ENCODE measurements at places on chromosomes 4 and X.

- no peak for DNase-seq
Observed at GRCh38 chrX:617891-618290, 12.7 kb upstream of the SHOX start.

DNA sequence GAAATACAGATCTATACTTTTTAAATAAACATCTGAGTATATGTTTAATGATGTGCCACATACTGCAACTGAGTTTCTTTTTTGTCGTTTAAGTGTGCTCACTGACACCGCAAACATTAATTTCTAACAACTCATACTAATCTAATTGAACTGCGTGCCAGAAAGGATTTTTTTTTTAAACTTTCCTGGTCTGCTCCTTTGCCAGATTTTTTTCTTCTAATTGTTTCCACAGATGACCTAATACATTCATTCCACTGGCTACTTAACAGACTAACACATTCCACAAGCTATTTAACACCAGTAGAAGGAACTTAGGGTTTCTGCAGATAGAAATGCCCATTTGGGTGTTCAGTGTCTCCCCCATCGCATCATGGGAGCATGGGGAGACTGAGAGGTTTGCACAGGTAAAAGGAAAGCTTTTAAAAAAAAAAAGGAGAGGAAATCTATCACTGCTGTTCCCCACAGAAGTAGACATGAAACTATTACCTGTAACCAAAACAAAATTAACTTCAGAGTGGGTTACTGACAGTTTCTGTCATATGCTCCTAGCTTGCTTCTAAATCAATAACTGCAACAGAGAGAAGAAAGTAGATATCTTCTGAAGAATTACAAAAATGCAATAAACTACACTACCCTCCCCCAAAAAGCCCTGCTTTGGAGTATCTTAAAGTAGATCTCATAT is 31.6 kb downstream of the SH3KBP1 start:
- DNase-seq = no peak

- no peak for DNase-seq
Observed at GRCh38 chrX:75673468-75673867, 111.6 kb downstream of the MAGEE2 start.

GRCh38 chr4:113468165-113469022 is 293.1 kb downstream of the CAMK2D start:
- DNase-seq = no peak

DNA sequence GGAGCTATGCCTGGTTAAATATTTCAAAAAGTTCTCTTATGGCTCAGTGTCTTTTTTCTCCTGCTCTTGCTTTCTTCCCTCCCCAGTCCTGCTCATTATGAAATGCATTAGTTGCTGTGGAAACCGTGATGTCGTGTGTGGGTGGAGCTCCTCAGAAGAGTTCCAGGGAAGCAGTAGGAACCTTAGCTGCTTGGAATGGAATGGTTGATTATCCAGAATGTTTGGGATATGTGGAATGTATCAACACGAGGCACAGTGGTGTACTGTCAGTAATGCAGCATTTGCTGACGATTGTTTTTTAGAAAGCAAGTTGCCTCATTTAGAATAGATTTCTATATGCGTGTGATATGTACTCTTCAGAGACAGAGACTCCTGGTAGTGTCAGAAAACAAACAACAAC is 333.2 kb downstream of the ARHGAP10 start:
- DNase-seq = no peak

DNA sequence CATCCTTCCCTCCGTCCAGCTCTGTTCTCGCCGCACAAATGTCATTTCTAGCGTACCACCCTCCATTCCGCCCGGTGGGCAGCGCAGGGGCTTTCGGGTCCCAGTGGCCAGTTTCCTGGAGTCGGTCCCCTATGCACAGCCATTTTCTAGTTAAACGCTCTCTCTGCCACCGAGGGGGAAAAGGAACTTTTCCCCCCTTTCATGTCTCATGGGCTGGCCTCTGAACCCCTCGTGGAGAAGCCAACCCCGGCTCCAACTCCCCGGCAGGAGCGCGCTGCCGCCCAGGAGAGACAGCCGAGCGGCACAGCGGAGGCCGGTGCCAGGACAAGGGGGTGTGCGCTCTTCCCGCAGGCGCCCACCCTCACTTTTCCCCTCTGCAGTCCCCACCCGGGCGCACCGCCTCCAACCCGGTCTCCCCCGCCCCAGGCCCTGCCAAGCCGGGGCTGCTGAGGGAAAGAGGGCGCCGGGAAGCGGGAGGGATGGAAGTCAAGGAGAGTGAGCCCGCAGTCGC is 662 bp downstream of the APBB2 start:
- no peak for DNase-seq
